ENCODE measurements at places on chromosomes 6 and 20. TPM values are rescaled to one million over a fixed set of nuclear protein-coding genes. Genes with fewer than 3 reads are reported as not detected.

DNA sequence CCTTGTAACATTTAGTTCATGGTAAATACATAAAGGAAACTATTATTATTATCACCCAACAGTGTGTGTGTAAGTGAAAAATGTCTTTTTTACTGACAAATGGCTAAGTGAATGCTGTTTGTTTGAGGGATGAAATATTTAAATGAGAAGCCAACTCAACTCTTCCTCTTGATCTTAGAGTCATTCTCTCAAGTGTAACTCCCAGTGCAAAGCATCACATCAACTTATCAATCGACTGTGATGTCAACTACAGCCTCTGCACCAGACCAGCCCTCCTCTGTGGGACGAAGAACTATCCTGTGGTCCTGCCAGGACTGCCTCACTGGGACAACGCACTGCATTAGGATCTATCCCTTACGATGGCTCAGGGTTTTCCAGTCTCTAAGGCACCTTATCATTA lies 5.3 kb downstream of the C6orf15 start:
- DNase-seq: no peak

DNA sequence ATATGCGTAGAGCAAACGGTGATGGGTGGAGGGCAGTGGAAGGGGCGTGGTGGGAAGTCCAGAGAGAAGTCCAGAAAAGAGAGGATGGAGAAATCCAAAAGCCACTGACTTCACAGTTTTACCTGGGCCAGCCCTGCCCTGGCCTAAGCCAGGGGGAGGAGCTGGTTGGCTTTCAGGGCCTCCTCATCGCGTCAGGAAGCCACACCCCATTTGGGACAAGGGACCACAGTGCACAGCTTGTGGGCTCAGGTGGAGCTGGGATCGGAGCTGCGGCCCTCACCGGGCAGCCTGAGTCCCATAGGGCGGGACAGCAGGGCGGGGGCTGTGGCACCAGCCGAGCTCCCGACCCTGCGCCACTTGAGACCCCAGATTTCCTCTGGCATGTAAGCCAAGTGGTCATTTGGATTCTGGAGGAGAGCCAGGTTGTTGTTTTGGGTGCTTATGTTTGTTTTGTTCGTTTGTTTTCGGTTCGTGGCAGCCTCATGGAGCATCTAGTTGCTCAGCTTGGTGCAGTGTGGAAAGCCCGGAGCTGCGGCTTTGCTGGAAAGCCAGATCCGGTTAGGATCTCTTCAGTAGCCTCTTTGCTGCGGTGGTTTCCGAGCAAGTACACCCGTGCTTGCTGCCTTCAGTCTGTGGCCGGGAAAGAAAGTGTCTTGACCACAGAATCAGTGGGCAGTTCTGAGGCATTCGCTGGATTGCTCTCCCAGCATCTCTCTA lies 42.2 kb downstream of the RIOK1 start:
- no peak for DNase-seq

SENP6 gene
- 107 TPM for total RNA-seq

GRCh38 chr6:95587989-95588388 lies 10.7 kb downstream of the MANEA start:
- no peak for DNase-seq

DNA sequence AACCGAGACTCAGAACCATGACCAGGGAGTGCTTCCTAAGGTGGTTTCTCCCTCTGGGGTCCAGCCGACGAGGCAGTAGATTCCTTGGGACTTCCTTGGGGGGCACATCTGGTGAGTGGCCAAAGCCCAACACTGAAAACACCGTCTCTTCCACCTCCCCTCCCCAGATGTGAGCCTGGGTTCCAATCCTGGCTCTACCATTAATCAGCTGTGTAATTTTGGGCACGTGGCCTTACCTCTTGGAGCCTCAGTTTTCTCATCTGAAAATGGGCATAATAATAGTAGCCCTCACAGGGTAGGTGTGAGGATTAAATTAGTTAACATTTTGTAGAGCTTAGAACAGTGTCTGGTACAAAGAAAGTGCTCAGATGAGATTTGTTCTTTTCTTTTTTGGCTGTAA lies 5.5 kb downstream of the FAM110A start:
- no peak for DNase-seq

GRCh38 chr20:8578161-8578865 lies 446.2 kb downstream of the PLCB1 start:
- no peak for DNase-seq

HFE gene
- total RNA-seq: 10.5 TPM

Data from tibial nerve (tissue), 4 donors.